ENCODE measurements at places on chromosomes 6 and 20. TPM values are rescaled to one million over a fixed set of nuclear protein-coding genes. Genes with fewer than 3 reads are reported as not detected.

The ARFGAP1 gene
- total RNA-seq: 91.9 TPM

The CLPSL2 gene
- not detected for total RNA-seq

The KIAA0408 gene
- not detected for total RNA-seq

The SLC22A7 gene
- not detected for total RNA-seq

The TNXB gene
- total RNA-seq: 255 TPM

The SRSF12 gene
- total RNA-seq: 1.2 TPM

The CDKN1A gene
- total RNA-seq: 340 TPM

The SASH1 gene
- total RNA-seq: 29.5 TPM

The GSTA2 gene
- total RNA-seq: not detected

The PPIL6 gene
- total RNA-seq: 0.22 TPM

The SLC17A2 gene
- total RNA-seq: not detected

The F13A1 gene
- total RNA-seq: not detected

The TXLNB gene
- not detected for total RNA-seq

The BMP5 gene
- not detected for total RNA-seq

The SCRT2 gene
- total RNA-seq: not detected

The DDAH2 gene
- total RNA-seq: 147 TPM

The TMEM74B gene
- total RNA-seq: not detected

The CALHM6 gene
- total RNA-seq: 0.98 TPM

The SLC26A8 gene
- not detected for total RNA-seq

The APOBEC2 gene
- total RNA-seq: not detected

The DOK5 gene
- 3.1 TPM for total RNA-seq

The HLA-DQA2 gene
- total RNA-seq: not detected

The NR2E1 gene
- not detected for total RNA-seq

The NHLRC1 gene
- total RNA-seq: 3.9 TPM

The SALL4 gene
- not detected for total RNA-seq

The MCCD1 gene
- not detected for total RNA-seq

The AKIRIN2 gene
- total RNA-seq: 15.6 TPM

The BTNL2 gene
- total RNA-seq: not detected

The CCM2L gene
- total RNA-seq: not detected

The ADGB gene
- not detected for total RNA-seq

The DCDC2 gene
- not detected for total RNA-seq

The EHMT2 gene
- total RNA-seq: 61.5 TPM

The GHRH gene
- total RNA-seq: not detected

The ZNF322 gene
- 15.5 TPM for total RNA-seq

The PTGIS gene
- 0.11 TPM for total RNA-seq

The PGK2 gene
- total RNA-seq: not detected

The PARD6B gene
- 19.6 TPM for total RNA-seq

The OPRM1 gene
- total RNA-seq: not detected

The GPR63 gene
- 2.1 TPM for total RNA-seq

The MATN4 gene
- total RNA-seq: 0.54 TPM

The RNF146 gene
- total RNA-seq: 41.2 TPM

The TUBB2A gene
- 55.4 TPM for total RNA-seq

The C20orf202 gene
- under 0.01 TPM for total RNA-seq

The PLN gene
- total RNA-seq: not detected

The MAPK13 gene
- total RNA-seq: 0.43 TPM

The FAM209B gene
- total RNA-seq: not detected

The SLC2A10 gene
- total RNA-seq: 79.7 TPM
